ENCODE measurements at places on chromosomes 13 and 19.

GRCh38 chr19:34454091-34454490 is 25.9 kb downstream of the UBA2 start:
- no peak for DNase-seq

DNA sequence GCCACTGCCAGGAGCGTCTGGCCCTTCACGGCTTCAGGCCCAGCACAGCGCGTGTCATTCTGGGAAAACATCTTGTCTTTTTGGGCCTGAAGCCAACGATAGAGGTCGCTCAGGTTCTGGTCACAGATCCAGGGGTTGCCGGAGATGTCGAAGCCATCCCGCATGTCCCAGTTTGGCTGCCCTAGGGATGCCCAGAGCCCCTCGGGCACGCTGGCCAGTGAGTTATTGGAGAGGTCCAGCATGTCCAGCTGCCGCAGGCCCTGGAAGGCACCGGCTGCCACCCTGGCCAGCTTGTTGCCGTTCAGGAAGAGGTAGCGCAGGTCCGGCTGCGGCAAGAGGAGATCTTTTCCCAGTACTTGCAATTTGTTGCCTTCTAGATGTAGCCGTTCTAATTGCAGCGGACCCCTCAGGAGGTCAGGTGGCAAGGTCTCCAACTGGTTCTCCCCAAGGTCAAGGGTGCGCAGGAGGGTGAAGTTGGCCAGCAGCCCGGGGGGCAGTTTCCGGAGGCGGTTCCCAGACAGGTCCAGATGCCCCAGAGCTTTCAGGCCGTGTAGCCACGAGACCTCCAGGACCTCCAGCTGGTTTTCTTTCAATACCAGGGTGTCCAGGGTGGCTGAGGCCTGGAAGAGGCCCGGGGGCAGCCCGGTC is 1.8 kb downstream of the LRG1 start:
- no peak for DNase-seq

GRCh38 chr13:102002287-102002686 is 399.6 kb downstream of the FGF14 start:
- DNase-seq = no peak

GRCh38 chr13:32427852-32428580 is at the start of gene N4BP2L1:
TSS of gene N4BP2L1 (minus strand) at chr13:32428130. CDS start at chr13:32428082, 48 bp downstream.
- DNase-seq = no peak

GRCh38 chr19:47310819-47311218 is 1.2 kb downstream of the C5AR1 start:
- DNase-seq = no peak

GRCh38 chr19:54138489-54139256 is 1.1 kb downstream of the CNOT3 start:
- DNase-seq = no peak

DNA sequence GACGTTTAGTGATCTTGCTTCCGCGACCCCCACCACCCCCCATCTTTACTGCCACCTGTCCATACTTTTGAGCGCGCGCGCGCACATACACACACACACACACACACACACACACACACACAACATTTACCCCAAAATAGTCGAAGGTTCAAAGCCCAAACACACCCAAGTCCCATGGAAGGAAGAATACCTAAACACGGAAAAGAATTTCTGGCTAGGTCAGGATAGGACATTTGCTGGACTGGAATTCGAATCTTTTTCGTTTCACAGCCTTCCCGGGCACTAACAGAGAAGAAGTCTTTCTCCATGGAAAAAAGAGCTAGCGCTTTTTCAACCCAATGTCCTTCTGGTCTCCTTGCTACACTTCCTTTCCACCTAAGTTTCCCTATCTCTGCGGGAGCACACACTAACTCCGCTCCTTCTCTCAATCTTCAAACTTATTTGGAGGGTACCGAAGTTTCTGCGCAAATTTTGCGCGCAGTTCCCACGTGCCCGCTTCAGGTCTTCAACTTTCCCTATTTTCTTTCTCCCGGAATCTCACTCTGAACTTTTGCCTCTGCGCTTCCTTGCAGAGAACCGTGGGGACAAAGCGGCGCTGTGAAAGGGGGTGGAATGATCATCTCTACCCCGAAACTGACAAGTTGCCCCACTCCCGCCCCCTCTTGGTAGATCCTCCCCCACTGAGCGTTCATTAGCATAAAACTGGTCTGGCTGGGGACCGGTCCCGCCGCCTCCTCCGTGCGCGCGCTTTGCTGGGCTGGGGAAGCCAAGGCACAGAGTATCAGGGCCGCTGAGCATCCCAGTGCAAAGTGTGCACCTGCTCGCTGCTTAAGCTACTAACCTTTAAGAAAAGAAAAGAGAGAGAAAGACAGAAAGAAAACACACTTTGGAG is 2.7 kb downstream of the DACH1 start:
- no peak for DNase-seq

DNA sequence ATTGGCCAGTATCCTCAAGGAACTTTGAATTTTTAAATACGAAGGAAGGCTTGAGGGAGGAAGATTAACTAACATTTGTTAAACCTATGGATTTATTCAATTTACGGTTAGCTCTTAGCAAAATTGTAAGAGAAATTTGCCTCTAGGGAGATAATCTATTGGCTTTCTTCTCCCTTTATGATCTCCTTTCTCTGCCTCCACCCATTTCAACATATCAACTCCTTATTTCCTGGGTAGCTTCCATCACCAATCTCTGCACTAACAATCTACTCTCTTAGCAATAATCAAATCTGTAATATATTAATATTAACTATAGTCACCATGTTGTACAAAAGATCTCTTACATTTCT is 233.9 kb upstream of the CSNK1A1L start:
- no peak for DNase-seq

GRCh38 chr13:28438598-28439334 is 56.2 kb downstream of the FLT1 start:
- DNase-seq = no peak

GRCh38 chr19:29521291-29522075 is 4.3 kb upstream of the VSTM2B start:
- DNase-seq = no peak

DNA sequence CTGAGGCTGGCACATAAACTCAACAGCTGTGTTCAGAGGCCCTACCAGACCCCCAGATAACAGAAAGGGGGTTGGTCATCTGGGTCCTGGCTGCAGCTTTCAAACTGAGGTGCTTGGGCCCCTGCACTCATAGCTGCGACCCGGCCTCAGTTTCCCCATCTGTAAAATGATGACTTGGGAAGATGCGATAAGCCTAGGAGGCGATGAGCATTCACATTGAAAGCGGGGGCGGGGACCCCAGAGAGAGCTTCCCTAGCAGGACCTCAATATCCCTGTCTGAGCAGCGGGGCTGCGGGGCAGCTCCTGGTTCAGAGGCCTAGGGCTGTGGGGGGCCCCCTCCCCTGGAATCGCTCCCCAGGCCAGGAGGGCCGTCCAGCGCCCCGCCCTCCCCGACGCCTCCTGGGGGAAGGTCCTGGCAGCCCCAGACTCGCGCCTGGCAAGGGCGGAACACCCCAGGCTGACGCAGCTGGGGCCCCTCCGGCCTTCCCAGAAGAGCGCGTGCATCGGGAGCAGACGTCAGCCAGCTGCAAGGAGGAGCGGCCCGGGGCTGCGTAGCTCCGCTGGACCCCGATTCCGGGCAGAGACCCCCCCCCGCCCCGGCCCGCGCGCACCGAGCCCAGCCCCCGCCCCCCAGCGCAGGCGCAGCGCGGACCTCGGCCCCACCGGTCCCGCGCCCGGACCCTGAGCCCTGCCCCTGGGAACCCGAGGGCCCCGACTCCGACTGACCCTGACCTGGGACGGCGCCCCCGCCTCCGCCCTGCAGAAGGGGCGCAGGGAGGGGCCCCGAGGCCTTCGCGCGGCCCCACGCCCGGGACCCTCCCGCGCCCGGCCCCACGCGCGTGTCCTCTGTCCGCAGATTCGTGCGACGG is 3.5 kb downstream of the FSTL3 start:
- DNase-seq = peak; percentile 91

DNA sequence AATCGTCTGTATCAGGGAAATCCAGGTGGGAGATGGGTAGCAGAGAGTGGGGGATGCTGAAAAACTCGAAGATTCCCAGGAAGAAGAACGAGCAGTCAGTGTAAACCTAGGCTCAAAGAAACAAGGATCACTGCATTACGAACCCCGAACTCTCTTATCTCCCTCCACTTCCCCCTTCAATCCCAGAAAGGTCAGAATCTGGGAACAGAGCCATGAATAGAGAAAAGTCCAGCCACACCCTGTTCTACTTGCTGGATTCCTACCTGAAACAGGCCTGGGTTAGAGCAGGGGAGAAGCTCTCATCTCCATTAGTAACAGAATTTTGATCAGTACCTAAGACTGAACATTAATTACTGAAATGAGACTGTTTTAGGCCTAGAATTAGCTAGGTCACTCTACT is 24.4 kb downstream of the EPSTI1 start:
- no peak for DNase-seq

DNA sequence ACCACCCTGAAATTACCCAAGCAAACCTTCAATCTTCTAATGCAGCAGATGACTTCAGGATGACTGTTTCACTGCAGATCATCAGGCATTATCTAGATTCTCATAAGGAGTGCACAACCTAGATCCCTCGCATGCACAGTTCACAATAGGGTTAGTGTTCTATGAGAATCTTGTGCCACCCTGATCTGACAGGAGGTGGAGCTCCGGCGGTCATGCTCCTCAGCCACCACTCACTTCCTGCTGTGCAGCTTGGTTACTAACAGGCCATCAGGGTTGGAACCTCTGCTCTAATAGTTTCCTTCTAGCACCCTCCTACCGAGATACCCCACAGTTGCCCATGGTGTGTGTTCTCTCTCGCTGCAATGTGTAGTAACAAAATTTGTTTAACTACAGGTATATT is 442.8 kb downstream of the FGF14 start:
- no peak for DNase-seq

DNA sequence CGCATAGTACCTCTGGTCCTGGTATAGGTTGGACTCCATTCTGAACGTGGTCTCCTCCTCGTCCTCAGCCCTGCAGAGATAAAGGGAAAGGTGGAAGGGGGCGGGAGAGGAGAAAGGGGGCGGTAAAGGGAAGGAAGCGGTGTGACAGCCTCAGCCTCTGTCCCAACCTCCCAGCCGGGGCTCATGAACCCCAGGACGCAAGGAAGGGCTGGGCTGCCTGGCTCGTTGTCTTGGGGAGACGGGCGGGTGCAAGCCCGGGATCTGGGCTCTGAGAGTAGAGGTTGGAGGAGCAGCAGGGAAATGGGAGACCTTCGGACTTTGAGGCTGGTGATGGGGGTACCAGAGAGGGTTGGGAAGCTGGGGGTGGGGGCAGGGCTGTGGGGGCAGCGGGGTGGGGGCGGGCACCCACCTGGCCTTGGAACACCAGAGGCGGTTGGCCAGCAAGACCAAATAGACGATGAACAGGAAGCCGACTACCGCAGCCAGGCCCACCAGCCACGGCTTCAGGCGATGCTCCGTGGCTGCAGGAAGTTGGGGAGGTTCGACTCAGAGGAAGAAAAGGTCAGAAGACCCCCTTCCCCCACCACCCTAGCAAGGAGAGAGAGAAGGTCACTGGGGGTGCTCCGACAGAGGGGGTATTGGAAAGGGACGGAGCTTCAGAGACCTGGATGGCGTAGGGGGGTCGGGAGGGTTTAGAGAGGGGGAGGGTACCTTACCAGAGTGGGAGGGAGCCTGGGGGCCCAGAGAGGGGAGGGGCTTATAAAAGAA is 1.7 kb downstream of the SMIM24 start:
- no peak for DNase-seq

DNA sequence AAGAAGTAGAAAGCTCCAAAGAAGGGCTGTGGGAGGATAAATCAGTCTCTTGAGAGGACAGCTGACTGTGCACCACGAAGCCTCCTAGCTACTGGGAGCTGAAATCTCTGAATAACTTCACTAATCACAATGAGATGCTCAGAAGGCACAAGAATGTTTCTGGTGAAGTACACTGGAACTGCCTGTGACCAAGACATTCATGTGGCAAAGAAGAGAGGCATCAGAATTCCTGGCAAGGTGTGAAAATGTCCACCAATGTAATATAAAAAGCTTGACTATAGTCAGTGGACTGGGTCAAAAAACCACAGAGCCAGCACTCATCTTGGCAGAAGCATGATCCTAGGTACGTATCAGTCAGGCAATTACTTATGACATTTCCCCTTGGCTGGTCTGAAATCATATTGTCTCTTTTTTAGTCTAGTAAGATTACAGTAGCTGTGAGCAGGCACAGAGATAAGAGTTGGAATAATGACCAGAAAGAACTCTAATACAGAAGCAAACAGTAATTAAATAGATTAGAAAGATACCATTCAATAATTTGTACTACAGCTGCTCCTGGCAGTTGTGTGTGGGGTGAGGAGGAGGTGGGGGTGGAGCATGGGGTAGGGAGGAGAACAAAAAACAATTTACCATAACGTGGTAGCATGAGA is 434.7 kb downstream of the DIAPH3 start:
- no peak for DNase-seq

- no peak for DNase-seq
Observed at GRCh38 chr13:113625965-113626721, 31.9 kb downstream of the ATP4B start.

- no peak for DNase-seq
Observed at GRCh38 chr13:44449999-44450821, 76.6 kb downstream of the SERP2 start.

- DNase-seq = no peak
Observed at GRCh38 chr13:75637181-75637750, 1.1 kb downstream of the LMO7 start.

GRCh38 chr19:10111405-10111811 is at the start of gene P2RY11:
TSS of gene P2RY11 (plus strand) at chr19:10111693. CDS start at chr19:10111722, 29 bp downstream.
- DNase-seq = peak; percentile 91

- no peak for DNase-seq
Observed at GRCh38 chr19:29942404-29943261, 594 bp downstream of the URI1 start.

- DNase-seq = no peak
Observed at GRCh38 chr19:7789447-7789846, 26.4 kb downstream of the CLEC4M start.

DNA sequence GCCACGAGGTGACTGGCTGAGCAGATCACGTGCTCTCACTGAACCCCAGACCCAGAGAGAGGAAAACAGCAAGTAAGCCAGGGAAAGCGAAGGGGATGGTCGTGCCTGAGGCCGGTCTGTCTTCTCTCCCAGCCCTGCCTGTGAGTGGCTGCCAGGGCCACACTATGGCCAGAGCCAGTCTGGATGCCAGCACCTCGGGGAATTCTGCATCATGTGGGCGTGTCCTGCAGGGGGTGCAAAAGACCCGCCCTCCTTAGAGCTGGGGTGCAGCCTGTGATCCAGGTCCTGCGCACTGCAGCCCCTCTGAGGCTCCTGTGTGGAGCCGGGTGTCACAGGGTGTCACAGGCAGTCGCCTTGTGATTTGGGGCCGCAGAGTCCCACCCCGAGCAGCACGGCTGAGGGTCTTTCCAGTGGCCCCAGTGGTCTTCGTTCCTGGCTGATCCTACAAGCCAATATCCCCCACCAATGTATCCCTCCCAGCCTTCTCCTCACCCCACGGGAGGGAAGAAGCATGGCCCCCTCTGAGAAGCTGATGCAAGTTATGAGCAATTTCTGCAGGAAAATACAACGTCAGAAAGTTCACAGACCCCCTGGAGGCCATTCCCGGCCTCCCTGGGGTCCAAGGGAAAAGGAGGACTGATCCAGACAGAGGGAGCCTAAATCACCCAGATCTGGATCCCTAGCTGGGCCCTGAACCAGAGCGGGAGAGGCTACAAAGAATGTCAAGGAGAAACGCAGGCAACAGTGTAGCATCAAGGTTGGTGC is 7.7 kb downstream of the PPP1R12C start:
- DNase-seq = no peak

GRCh38 chr19:54107876-54108490 is 5.3 kb downstream of the NDUFA3 start:
- DNase-seq = no peak

- no peak for DNase-seq
Observed at GRCh38 chr13:31930901-31931522, 100.6 kb upstream of the FRY start.

- no peak for DNase-seq
Observed at GRCh38 chr13:37139356-37139755, 33.9 kb upstream of the CSNK1A1L start.

Measured in vagina (tissue), 2 donors.